ENCODE measurements at places on chromosomes 1 and 21.

- no peak for DNase-seq
Measured at GRCh38 chr1:192959657-192960186, 99.4 kb downstream of the UCHL5 start.

DNA sequence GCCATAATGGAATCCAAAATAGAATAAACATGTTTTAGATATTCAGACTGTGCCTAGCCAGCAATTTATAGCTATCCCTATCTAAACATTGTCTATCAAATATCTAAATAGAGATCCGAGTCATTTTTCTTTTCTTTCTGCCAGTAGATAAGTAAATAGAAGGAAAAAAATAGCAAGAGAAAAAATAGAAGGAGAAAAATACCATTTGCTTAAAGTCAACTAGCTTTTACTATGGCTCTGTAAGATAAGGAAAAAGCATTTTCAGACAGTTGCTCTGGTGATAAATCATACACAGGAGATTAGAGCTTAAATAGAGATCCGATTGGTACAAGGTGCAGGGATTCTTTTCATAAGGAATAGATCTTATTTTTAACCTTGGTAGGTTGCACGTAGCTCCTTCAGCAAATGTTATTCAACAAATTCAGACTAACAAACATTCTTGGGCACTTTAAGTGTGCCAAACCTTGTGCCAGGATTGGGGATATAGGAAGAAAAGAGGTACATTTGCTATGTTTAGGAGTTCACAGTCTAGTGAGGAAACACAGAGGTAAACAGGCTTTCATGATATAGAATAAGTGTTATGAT, 70.1 kb upstream of the CCDC190 start:
- DNase-seq: no peak

- no peak for DNase-seq
Measured at GRCh38 chr1:156281281-156281680, 1.3 kb downstream of the SMG5 start.

DNA sequence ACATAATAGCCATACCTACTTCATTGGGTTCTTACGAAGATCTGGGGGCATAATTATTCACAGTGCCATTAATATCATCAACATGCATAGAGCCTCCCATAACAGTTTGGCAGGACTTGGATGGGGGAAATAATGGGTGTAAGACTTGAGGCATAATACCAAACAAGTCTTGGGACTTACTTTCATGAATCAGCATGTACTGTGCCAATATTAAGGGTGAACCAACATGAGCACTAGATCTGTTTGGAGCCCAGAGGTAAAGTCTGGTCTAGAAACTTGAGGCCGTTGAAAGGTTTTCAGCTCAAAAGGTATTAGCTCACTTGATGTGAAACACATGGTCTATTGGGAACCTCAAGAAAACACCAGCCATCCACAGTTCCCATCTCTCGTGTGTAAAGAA, 56.7 kb upstream of the ZC3H11B start:
- no peak for DNase-seq

DNA sequence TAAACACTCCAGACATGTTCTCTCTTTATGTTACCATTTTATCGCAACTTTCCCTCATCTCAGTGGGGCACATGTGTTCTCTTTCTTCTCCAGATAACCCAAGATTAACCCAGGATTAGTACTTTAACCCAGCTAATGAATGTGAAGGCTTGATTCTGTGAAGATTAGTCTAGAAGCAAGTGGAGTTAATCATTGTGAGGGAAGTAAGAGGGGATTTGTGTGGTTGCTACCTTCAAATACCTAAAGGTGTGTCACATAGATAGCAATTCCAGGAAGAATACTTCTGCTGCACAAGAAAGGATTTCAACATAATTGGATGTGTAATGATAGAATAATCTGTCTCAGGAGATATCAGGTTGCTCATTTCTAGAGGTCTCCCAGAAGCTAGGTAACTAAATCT, 327.1 kb downstream of the PBX1 start:
- DNase-seq: no peak

GRCh38 chr1:168636200-168636599, 59.8 kb downstream of the XCL1 start:
- DNase-seq: no peak

DNA sequence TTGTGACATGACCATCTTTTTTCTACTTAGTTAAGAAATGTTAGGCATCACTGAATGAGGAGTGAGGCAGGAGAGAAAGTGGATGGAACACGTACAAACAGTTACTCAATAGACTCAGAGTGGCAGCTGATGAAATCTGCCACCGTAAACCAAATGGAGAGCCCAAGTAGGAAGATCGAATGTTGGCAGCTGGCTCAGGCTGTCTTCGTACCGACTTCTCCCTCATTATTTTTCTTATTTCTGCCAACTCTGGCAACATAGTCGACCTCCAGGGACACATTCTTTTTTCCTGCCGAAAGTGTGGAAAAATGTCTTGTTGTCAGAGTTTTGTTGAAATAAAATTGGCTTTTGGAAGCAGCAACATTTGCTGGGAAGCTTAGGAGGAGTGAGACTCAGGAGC, 143.3 kb downstream of the GREM2 start:
- DNase-seq: no peak
